ENCODE measurements at places on chromosomes 4 and X.

GRCh38 chrX:49067285-49068120 lies 6.3 kb downstream of the PRAF2 start:
- DNase-seq, result no peak
- H3K36me3 ChIP-seq, result no peaks in the 10 kb centered on the region
- no peaks in the 10 kb centered on the region for H3K27me3 ChIP-seq
- no peaks in the 10 kb centered on the region for H3K4me1 ChIP-seq

- H3K27ac ChIP-seq, result no peak overlapping the region
- H3K4me1 ChIP-seq, result no peaks in the 10 kb centered on the region
- no peaks in the 10 kb centered on the region for H3K27me3 ChIP-seq
- H3K36me3 ChIP-seq, result no peaks in the 10 kb centered on the region
- DNase-seq, result no peak
Observed at GRCh38 chr4:27350161-27350560, 489.5 kb downstream of the STIM2 start.

DNA sequence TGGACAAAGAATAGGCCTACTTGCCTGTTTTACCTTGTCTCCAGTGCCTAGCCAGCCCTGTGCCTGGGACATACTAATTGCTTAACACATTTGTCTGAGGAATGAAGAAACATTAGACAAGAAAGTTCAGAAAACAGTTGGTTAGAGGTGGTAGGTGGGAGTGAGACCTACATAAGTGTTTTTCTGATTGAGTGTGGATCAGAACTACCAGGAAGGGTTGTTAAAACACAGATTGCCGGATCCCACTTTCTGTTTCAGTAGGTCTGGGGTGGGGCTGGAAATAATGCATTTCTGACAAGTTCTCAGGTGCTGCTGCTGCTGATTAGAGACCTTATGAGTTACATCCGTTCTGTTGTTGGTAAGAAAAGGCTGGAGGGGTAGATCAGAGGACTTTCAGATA lies 5.7 kb upstream of the JADE1 start:
- no peak overlapping the region for H3K27ac ChIP-seq
- no peaks in the 10 kb centered on the region for H3K36me3 ChIP-seq
- no peaks in the 10 kb centered on the region for H3K27me3 ChIP-seq
- peaks cover 2% of the 10 kb centered on the region for H3K4me1 ChIP-seq
- no peak for DNase-seq

DNA sequence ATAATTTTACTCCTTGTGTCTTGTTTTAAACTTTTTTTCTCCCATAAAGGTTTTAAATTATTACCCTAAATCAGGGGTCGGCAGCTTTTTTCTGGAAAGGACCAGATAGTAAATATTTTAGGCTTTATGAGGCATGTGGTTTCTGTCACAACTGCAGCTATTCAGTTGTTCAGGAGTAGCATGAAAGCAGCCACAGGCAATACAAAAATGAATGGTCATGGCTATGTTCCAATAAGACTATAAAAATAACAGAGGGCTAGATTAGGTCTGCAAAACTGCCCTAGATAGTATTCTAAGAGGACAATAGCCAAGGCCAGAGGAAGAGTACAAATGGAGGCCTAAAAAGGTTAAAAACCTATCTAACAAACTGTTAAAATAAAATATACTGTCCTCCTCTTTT lies 24.6 kb downstream of the HERC5 start:
- H3K27me3 ChIP-seq, result no peaks in the 10 kb centered on the region
- no peaks in the 10 kb centered on the region for H3K36me3 ChIP-seq
- DNase-seq, result no peak
- H3K4me1 ChIP-seq, result no peaks in the 10 kb centered on the region
- H3K4me3 ChIP-seq, result no peak overlapping the region

DNA sequence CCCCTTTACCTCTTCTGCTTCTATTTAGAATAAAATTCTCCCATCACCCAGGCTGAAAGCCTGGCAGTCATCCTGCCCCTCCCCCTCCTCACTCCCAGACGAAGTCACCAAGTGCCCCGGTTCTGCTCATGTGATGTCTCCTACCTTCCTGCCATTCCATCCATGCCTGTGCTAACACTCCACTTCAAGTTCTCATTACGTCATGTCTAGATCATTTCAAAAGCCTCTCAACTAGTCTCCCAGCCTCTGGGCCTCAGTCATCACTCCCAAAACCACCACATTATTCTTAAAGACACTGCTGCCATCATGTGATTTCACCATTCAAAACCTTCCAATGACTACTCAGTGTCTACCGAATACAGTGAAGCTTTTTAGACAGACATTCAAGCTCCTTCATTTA lies 17.2 kb upstream of the HOPX start:
- no peaks in the 10 kb centered on the region for H3K36me3 ChIP-seq
- no peak overlapping the region for H3K27ac ChIP-seq

GRCh38 chr4:159079074-159079473 lies 23.8 kb upstream of the RAPGEF2 start:
- no peaks in the 10 kb centered on the region for H3K27me3 ChIP-seq
- H3K27ac ChIP-seq, result no peak overlapping the region
- no peaks in the 10 kb centered on the region for H3K36me3 ChIP-seq

DNA sequence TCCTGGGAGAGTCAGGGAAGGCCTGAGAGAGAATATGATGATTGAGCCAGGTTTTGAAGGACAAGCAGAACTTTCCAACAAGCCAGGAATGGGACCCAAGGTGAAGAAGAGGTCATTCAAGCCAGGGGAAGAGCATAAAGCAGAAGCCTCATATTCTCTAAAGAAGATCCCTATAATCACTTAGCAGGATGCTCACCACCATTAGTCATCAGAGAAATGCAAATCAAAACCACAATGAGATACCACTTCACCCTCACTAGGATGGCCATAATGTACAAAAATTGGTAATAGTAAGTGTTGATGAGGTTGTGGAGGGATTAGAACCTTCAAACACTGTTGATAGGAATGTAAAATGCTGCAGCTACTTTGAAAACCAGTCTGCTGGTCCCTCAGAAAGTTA lies 20.5 kb upstream of the SUPT20HL1 start:
- DNase-seq, result no peak
- no peak overlapping the region for H3K4me3 ChIP-seq
- no peaks in the 10 kb centered on the region for H3K4me1 ChIP-seq
- no peak overlapping the region for H3K27ac ChIP-seq

GRCh38 chrX:135974279-135974856 lies 580 bp upstream of the MMGT1 start:
- H3K4me1 ChIP-seq, result peaks cover 9% of the 10 kb centered on the region
- H3K4me3 ChIP-seq, result peak overlapping the region; percentile 48
- H3K27me3 ChIP-seq, result no peaks in the 10 kb centered on the region
- H3K27ac ChIP-seq, result peak overlapping the region; percentile 54

- H3K27ac ChIP-seq, result no peak overlapping the region
- H3K4me1 ChIP-seq, result no peaks in the 10 kb centered on the region
- H3K27me3 ChIP-seq, result no peaks in the 10 kb centered on the region
- no peak overlapping the region for H3K4me3 ChIP-seq
Observed at GRCh38 chrX:32155044-32155638, 1056.2 kb downstream of the DMD start.

- no peak overlapping the region for H3K4me3 ChIP-seq
- H3K4me1 ChIP-seq, result no peaks in the 10 kb centered on the region
- no peak for DNase-seq
- no peaks in the 10 kb centered on the region for H3K36me3 ChIP-seq
Observed at GRCh38 chr4:106803083-106803482, 233.0 kb downstream of the DKK2 start.

DNA sequence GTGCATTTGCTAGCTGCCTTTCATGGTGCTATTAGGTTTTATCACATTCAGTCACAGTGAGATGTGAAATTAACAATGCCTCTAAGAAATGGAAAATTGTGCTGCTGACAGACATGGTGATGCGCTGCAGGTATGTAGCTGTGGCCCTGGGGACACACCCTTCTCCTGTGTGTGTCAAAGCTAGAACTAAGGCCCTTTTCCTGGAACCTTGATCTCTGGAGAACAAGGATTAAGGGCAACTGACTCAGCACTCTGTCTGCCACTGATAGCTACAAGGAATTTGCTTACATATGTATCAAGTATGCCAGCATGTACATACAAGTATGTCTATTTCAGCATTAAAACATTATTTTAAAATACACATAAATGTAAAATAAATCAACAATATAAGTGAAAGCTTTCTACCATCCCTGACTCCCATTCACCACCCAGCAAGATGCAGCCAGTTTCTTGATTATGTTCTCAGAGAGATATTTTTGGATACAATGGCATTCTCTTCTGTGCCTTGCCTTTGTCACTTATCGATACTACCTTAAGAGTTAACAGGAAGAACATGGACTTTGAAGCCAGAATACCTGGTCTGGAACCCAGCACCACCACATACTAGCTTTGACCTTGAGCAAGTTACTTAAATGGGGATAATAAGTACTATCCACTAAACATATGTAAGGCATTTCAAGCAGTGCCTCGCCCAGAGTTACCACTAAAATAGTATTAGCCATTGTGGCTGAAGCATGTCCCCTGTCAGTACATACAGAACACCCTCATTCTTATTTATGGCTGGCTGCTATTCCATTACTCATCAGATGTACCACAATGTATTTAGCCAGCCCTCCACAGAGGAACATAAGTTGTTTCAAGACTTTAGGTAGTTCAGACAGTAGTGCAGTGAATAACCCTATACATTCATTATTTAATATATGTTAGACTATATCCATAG lies 68.5 kb downstream of the NPNT start:
- peaks cover 3% of the 10 kb centered on the region for H3K36me3 ChIP-seq
- H3K27me3 ChIP-seq, result no peaks in the 10 kb centered on the region
- no peak overlapping the region for H3K4me3 ChIP-seq
- no peak for DNase-seq

GRCh38 chr4:78763251-78763650 lies 12.9 kb upstream of the BMP2K start:
- DNase-seq, result no peak
- H3K36me3 ChIP-seq, result no peaks in the 10 kb centered on the region
- H3K4me3 ChIP-seq, result no peak overlapping the region
- H3K27me3 ChIP-seq, result no peaks in the 10 kb centered on the region

DNA sequence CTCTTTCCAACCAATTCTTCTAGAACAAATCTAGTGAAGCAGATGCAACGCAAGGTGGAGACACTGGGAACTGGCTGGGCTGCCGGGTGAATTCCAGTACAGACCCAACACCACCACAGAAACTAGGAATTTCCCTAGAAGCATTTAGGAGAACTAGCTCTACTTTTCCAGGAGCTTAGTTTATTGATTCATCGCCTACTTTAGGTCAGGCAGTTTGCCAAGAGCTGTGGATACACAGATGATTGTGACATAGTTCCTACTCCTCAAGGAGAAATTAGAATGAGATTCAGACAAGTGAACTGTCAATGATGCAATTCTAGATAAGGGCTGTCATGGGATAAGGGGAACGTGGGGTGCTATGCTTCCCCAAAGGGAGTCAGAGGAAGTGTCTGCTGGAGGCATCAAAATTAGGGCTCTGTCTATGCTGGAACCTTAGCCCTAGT lies 350.0 kb downstream of the CAMK2D start:
- no peak overlapping the region for H3K27ac ChIP-seq
- H3K4me1 ChIP-seq, result no peaks in the 10 kb centered on the region
- no peak overlapping the region for H3K4me3 ChIP-seq
- H3K36me3 ChIP-seq, result no peaks in the 10 kb centered on the region
- H3K27me3 ChIP-seq, result no peaks in the 10 kb centered on the region

DNA sequence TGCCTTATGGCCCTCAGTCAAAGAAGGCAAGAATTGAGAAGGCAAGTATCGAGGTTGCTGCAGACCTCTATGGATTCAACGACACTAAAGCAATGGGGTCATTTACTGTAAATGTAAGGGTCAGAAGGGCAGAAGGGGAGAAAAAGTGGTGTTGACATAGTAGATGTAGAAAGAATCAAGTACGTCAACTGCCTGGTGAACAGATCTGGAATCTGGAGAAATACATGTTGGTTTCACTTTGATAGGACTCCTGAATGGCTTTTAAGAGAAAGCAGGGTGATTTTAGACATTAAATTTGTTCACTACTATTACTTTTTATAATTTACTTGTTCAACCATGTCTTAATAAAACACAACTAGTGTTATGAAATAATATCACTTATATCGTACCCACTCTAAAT lies 81.3 kb upstream of the FSTL5 start:
- no peaks in the 10 kb centered on the region for H3K4me1 ChIP-seq
- H3K27me3 ChIP-seq, result no peaks in the 10 kb centered on the region
- H3K36me3 ChIP-seq, result no peaks in the 10 kb centered on the region
- no peak overlapping the region for H3K27ac ChIP-seq
- DNase-seq, result no peak
- no peak overlapping the region for H3K4me3 ChIP-seq

GRCh38 chr4:54660591-54660990 lies 2.8 kb downstream of the KIT start:
- no peak overlapping the region for H3K4me3 ChIP-seq
- H3K27me3 ChIP-seq, result peaks cover 10% of the 10 kb centered on the region
- no peak overlapping the region for H3K27ac ChIP-seq
- H3K4me1 ChIP-seq, result peaks cover 23% of the 10 kb centered on the region
